ENCODE measurements at places on chromosomes 5 and 9.

- DNase-seq: no peak
These were observed 8.2 kb upstream of the RUFY1 start for GRCh38 chr5:179542170-179542569.

DNA sequence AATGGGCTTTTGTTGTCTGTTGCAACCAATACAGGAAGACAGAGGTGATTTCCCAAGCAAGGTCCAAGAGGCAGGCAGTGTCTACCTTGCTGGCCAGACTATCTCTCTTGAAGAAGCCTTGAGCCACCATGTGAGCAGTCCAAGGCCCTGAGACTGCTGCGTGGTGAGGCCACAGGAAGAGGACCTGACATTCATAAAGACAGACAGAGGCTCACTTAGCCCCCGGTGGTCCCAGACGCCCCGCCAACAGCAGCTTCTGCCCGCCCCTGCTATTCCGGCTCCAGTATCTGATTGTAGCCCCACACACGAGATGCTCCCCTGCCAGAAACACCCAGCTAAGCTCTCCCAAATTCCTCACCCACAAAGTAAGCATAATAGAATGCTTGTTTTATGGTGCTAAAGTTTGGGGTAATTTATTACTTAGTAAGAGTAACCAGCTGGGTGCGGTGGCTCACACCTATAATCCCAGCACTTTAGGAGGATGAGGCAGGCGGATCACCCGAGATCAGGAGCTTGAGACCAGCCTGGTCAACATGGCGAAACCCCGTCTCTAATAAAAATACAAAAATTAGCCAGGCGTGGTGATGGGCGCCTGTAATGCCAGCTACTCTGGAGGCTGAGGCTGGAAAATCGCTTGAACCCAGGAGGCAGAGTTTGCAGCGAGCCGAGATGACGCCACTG, 22.8 kb upstream of the FUBP3 start:
- DNase-seq: no peak

DNA sequence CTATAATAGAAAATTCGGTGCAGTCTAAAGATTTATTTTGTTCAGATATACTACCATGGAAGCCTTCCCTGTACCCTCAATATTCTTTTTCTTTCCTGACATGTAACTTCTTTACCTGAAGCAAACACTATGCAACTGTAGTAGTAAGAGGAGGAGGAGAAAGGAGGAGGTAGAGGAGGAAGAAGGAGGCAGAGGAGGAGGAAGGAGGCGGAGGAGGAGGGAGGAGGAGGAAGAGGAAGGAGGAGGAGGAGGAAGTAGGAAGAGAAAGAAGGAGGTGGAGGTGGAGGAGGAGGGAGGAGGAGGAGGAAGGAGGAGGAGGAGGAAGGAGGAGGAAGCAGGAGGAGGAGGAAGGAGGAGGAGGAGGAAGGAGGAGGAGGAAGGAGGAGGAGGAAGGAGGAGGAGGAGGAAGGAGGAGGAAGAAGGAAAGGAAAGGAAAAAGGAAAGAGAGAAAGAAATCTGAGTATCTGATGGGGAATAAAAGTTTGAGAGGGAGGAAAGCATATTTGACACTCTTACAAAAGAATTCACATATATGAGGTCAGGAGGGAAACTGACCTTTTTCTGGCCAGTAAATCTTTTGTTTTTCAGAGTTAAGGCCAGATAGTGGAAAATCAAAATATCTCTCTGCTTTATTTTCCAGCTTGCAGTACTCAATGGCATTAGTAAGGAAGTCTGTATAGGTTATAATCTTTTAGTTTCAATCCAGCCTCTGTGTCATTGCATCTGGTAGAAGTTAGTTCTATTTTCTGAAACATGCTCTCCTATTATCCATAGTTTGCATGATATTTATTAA, 114.5 kb upstream of the LPAR1 start:
- no peak for DNase-seq

- no peak for DNase-seq
These were observed 129.8 kb downstream of the CD180 start for GRCh38 chr5:67066815-67067214.

DNA sequence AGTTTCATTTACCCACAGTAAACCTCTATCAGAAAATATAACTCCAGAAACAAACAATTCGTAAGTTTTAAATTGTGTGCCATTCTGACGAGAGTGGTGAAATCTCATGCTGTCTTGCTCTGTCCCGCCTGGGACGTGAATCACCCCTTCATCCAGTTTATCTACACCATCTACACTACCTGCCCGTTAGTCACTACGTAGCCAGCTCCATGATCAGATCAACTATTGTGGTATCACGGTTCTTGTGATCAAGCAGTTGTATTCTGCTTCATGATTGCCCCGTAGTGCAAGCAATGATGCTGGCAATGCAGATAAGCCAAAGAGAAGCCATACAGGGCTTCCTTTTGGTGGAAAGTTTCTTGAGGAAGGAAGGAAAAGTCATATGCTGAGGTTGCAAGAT, 150.3 kb downstream of the GOLPH3 start:
- no peak for DNase-seq

Data from effector memory CD4-positive, alpha-beta T cell (primary cell).